ENCODE measurements at places on chromosomes 11 and 22.

DNA sequence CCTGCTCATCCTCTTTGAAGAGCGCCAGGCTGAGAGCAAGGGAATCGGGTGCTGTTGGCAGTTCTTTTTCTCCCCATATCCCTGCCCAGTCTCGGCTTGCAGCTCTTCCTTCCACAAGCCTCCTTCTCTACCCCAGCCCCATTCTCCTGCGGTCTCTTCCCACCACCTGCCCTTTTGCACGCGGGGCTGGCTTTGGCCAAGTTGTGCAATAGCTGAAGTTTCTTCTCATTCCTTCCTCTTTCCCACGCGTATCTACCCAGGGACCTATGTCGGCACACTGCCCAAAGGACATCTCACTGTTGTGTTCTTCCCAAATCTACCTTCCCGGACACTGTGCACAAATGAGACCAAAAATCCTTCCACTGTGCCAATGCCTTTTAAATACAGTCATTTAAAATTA, 22.3 kb upstream of the HTR3A start:
- DNase-seq = no peak

DNA sequence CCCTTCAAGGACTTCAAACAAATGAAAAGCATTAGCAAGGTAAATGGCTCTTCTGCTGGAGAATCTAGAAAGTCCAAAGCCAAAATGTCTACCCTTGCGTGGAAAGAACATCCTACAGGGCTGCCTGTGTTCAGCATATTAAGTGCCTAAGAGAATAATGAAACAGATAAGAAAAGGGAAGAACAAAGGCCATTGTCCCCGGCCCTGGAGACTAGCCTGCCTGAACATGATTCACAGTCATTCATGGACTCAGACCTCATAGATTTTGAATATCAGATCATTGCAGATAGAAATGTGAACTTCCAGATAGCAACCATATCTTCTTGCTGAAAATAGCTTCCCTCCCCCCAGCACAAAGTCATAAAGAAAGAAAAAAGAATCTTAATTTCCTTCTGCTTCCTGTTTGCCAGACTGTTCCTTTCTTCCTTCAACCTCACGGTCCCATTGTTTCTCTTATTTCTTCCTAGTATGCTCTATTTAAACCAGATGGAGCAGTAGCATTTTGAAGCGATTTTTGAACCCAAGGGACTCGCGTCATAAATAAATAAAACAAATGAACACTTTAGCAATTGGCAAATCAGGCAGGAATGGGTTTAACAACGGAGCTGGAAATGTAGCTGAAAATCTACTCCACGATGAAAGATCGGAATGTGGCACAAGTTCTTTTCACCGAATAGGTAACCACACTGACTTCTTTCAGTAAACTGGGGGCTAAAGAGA, 408.2 kb upstream of the CCDC90B start:
- no peak for DNase-seq

GRCh38 chr11:44601471-44602370, 36.3 kb downstream of the CD82 start:
- no peak for DNase-seq

- no peak for DNase-seq
These were observed 1714.1 kb downstream of the LRRC4C start for GRCh38 chr11:39745401-39745800.

GRCh38 chr22:44438056-44438455, 60.0 kb downstream of the RTL6 start:
- DNase-seq = no peak

DNA sequence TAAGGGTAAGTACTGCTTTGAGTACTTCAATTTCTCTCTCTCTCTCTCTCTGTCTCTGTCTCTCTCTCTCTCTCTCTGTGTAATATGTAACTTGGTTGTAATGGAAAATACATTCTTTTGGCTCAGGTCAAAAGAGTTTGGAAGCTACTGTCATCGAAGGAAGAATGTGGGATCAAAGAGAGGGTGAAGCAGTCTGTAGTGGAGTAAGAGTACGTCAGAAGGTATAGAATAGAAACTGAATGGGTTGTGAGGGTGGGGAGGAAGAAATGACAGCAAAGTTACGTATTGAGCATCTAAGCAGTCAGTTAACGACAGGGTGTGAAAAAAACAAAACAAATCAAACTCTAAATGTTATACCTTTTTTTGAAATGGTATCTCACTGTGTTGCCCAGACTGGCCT, 10.0 kb downstream of the NCAM1 start:
- no peak for DNase-seq

All from NCI-H524 (cell line).